Lower leg skin (tissue), 4 donors: ENCODE measurements at places on chromosomes 4 and X. TPM values are rescaled to one million over a fixed set of nuclear protein-coding genes. Genes with fewer than 3 reads are reported as not detected.

The SCML1 gene
- total RNA-seq, result 11.6 TPM

The IL1RAPL1 gene
- total RNA-seq, result not detected

The OPN1MW gene
- total RNA-seq, result not detected

The FRMPD4 gene
- total RNA-seq, result not detected

The PDE5A gene
- 11.9 TPM for total RNA-seq

The PARM1 gene
- total RNA-seq, result 8.5 TPM

The RPA4 gene
- 1.1 TPM for total RNA-seq

The PASD1 gene
- not detected for total RNA-seq

The RHOXF1 gene
- 0.62 TPM for total RNA-seq

The SMPX gene
- total RNA-seq, result not detected

The CCNB3 gene
- total RNA-seq, result 0.65 TPM

The REELD1 gene
- total RNA-seq, result 0.96 TPM

The TCEAL2 gene
- 0.42 TPM for total RNA-seq

The GPR34 gene
- total RNA-seq, result 1.6 TPM

The TEX13D gene
- total RNA-seq, result not detected

The RAP1GDS1 gene
- 24.6 TPM for total RNA-seq

DNA sequence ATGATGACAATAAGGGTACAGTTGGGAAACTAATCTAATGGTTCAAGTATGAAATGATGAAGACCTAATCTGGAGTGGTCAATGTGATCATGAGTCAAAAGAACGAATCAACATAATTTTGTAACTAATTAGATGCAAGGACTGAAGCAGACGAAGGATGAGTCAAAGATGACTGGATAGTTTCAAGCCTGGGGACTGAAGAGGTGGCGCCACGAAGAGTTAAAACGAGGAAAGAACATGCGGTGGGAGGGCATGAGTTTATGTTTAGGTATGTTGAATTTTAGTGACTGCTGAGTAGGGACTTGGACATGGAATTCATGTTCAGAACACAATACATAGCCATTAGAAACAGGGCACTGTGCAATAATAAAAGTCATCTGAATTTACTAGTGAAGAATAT lies 221.5 kb upstream of the FAM241A start:
- DNase-seq, result no peak

DNA sequence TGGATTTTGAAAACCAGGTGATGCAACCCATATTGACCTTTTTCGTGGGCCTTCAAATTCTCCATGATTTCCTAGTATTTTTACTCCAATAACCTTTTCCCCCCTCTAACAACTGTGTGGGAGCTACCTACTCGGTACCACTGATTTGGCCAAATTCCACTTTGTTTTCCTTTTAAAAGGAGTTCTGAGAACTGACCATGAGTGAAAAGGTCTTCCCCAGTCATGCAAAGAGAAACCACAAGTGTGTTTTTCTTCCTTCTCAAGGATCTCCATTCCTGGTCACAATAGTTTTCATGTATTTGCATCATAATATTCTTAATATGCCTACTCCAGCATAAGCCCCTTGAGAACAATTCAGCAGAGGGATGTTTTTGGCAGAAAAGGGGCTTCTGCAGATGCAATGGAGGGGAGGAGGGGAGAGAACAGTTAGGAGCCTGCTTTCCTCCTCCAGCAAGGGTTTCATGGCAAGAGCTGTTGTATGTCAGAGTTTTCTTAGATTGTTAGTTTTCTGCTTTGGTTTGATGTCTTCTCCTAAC lies 195.3 kb upstream of the ANXA3 start:
- DNase-seq, result no peak

GRCh38 chrX:70196961-70197720 lies 19.9 kb downstream of the DGAT2L6 start:
- peak; percentile 28 for DNase-seq

DNA sequence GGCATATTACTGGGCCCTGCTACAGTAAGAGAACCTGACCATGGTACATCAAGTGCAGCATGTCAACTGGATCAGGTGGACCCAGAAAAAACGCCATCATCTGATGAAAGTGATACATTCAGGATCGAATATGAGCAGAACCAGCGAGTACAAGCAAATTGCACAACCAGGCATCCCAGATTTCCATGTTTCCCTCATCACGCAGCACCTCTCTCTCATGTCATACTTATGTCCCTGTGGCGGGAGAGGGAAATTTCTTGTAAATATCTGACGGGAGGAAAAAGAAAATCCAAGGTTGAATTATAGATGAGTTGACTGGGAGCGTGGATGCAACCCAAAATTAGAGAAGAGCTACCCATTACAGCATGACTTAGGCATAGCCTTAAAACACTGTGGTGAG lies 608.5 kb upstream of the FAT1 start:
- no peak for DNase-seq

DNA sequence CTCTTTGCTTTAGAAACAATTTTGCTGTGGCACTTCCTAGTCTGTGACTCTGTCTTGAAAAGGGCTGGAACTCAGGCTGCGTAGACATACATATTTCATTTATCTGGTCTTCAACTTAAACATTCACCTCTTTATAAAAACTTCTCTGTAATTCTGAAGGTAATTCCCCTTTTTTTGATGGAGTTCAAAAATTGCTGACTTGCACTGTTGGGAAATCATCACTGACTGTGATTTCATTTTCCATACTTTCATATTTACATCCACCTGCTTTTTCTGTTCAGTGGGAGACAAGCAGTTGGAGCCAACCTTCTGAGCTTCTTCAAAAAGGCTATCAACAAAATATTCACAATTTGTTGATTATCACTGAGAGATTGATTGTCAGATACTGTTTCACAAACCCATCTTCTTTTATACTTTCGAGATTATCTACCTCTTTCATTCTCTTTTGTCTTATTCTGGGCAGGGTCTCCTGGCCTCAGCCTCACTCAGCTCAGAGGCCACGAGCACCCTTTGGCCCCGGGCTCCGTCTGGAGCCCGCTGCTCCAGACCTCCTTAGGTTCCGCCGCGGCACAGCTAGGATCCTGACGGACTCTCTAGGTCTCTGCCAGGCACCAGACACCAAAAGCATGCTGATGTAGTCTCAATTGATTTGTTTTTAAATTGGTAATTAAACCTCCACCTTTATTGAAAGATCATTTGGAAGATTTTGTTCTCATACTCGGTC lies 39.7 kb upstream of the UGT2B17 start:
- no peak for DNase-seq

DNA sequence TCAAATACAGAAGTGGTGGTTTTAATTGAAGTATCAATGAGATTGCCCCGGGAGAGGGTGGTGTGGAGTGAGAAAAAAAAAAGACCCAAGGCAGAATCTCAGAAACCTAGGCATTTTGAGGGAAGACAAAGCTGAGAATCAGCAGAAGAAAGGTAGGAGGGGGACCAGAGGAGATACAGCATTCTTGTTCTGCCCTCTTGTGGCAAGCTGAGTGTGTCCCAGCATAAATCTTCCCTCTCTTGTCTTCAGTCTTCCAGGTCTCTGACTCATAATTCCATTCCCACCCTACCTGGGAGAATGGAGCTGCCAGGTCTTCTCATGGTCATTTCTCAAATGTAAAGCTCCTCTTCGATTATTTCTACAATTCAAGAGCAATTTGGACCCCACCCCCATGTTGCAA lies 32.7 kb upstream of the MAGED1 start:
- DNase-seq, result no peak

- DNase-seq, result no peak
These were observed 6.8 kb upstream of the MND1 start for GRCh38 chr4:153337686-153338085.

DNA sequence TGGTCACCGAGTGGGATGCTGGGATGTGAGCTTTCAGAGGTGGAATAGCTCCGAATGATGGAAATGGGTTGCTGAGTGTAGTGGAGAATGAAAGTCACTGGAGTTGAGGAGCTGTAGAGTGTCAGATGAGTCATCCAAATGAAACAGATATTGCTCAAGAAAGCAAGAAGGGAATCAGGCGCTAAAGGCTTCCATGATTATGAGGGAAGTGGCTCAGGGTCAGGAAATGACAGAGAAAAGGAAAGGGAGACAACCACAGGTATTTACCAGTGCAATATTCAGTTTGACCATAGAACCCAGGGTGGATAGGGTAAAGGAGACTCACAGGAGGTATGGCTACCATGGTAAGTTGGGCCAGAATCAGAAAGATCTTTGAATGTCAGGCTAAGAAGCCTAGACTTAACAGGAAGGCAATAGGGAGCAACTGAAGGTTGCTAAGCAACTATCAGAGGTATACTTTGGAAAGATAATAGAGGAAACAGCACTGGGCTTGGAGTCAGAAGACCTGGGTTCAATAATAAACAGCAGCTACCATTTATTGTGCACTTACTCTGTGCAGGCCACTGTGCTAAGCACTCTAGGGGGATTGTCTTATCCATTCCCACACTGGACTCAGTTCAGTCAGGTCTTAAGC lies 11.7 kb downstream of the LAS1L start:
- DNase-seq, result no peak

GRCh38 chr4:82753725-82754410 lies 44.7 kb downstream of the SCD5 start:
- DNase-seq, result no peak

DNA sequence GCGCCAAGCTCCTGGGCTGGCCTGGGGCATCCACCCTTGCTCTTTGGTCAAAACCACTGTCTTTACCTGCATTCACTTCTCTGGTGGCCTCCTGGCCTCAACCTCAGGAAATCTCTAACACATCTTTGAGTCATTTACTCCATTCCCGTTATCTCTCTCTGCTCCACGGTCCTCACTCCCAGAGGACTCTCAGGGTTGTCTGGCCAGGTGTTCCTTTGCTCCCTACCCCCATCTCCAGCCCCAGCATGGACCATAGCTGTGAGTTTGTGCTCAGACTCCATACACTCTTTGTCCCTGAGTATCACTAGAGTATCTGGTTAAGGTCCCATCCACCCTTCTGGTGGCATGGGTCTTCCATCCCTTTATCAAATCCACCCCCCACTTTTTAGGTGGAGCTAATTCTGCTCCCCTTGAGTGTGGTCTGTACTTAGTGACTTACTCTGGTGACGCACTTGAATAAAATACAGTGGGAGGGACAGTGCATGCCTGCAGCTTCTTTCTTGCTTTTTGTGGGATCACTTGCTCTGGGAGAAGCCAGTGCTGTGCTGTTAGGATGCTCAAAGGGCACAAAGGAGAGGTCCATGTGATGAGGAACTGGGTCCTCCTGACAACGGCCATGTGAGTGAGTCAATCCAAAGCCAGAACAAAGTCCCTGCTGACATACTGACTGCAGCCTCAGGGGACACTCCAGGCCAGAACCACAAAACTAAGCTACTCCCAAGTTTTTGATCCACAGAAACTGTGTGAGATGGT lies 44.3 kb downstream of the IGFBP7 start:
- DNase-seq, result no peak

GRCh38 chr4:158314756-158315487 lies 104.6 kb downstream of the TMEM144 start:
- DNase-seq, result no peak

DNA sequence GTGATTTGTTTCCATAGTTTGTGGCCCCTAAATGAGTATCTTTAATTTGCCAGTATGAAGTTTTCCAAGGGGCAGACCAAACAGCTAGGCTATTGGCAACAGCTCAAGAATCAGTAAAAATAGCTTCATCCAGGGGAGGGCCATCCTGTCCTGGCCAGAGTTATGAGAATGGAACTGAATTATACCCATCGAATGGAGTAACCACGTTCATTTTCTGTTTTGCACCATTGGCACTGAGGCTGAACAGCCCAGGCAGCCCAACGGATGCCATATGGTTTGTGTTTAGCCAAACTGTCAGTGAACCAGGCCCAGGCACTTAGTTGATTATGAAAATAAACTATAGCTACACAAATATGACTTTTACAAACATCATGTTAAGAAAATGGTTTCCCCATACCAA lies 17.7 kb upstream of the ASB5 start:
- DNase-seq, result no peak

GRCh38 chr4:76688619-76689144 lies 209.3 kb downstream of the SOWAHB start:
- no peak for DNase-seq

- DNase-seq, result no peak
These were observed 5.9 kb downstream of the RIPPLY1 start for GRCh38 chrX:106897259-106897658.

- no peak for DNase-seq
These were observed 873.5 kb downstream of the PDHA2 start for GRCh38 chr4:96713271-96713850.

GRCh38 chrX:48802905-48803200 lies 986 bp downstream of the HDAC6 start:
- no peak for DNase-seq

DNA sequence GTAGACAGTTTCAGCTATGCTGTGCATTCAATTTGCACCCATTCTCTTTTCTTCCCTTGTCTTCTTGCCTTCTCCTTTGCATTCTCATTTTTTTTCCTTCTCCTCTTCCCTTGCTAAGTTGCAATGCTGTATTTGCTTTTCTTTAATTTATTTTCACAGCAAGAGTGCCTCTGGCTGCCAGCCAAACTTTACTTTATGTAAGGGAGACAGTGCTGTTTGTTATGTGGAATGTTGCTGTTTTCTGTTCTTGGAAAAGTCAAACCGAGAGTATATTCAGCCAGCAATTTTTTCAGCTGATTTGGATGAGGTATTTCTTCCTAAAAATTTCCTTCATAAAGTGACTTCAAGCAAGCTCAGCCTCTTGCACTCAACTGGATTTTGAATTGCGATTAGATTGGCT lies 1293.4 kb downstream of the ARAP2 start:
- DNase-seq, result no peak

- no peak for DNase-seq
These were observed 195.0 kb upstream of the ANK2 start for GRCh38 chr4:112854420-112854819.

DNA sequence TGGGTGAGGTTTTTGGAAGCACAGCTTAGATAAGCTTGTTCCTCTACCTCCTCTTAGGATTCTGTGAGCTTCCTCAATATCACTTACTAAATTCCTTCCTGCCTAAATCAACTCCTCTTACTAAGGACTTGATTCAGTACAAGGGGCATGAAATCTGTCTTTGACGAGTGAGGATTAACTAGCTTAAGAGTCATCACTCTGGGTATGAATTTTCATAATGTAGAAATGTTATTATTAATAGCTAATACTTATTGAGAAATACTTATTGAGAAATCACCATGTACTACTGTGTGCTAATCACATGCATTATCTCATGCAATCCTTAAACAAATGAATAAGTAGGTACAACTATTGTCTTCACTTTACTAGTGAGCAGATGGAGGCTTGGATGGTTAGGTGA lies 28.6 kb downstream of the TRPC3 start:
- no peak for DNase-seq
